ENCODE measurements at places on chromosomes 2 and 18. TPM values are rescaled to one million over a fixed set of nuclear protein-coding genes. Genes with fewer than 3 reads are reported as not detected.

DNA sequence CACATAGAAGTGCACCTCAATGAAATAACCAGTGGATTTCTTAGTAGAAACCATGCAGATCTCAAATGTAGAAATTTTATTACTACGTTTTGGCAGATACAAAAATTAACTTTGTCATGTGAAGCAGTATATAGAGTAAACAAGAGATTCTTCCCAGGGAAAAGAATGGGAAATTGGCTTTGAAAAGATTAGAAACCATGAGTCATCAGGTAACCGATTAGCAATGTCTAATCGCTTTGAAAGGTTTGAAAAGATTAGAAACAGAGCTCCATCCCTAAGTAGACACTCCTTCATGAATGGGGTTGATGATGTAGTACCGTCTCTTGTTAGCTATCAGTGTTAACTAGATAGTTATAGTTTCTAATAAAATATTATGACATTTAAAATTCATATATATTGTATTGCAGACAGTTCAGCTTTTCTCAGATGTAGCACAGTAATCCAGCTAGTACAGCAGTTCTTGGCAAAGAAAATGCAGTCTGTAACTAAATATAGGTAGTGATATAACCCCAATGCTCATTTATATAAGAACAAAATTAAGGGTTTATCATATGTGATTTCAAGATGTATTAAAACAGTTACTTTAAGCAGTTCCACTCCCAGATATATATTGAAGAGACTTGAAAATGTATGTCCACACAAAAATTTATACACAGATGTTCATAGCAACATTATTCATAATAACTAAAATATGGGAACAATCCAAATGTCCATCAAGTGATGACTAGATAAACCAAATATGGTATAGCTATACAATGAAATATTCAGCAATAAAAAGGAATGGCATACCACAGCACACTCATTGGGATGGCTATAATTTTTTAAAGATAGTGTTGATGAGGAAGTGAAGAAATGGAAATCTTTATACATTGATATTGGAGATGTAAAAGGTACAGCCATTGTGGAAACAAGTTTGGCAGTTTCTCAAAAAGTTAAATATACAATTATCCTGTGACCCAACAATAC is 113.9 kb downstream of the PTPN4 start:
- no peak for DNase-seq

DNA sequence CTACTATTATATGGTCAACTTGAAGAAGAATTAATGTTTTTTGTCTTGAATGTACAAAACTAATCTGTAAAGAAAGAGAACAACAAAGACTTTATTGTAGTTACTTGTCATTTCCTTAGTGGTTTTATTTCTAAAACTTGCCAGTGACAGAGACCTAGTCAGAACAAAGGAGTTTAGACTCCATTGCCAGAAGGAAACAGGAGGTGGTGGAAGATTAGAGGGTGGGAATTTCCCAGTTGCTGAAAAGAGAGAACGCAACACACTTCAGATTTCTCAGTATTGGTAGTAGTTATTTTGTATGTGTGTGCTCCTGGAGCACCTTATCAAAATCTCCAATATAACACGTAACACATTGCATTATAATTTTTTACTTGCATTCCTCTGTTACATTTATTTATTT is 81.4 kb downstream of the CDCA7 start:
- no peak for DNase-seq

DNA sequence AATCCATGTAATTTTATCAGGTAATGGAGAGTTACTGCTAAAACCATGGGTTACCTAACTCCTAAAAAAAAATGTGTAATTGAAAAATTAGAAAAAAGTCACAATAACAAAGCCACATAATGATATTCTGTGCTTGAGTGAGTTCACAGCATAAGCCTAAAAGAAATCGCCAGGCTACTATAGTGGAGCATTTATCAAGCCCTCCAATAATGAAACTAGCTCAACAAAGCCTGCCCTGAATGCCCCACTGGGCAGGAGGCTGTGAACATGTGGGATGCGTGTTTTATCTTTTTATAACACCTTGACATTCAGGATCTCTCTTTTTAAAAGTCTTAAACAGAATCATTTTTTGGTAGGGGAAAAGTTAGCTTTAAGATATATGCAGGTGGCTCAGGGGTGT is 86.3 kb downstream of the KCTD18 start:
- no peak for DNase-seq

GRCh38 chr2:157336137-157337010 is 10.8 kb upstream of the ERMN start:
- peak; percentile 38 for DNase-seq

DNA sequence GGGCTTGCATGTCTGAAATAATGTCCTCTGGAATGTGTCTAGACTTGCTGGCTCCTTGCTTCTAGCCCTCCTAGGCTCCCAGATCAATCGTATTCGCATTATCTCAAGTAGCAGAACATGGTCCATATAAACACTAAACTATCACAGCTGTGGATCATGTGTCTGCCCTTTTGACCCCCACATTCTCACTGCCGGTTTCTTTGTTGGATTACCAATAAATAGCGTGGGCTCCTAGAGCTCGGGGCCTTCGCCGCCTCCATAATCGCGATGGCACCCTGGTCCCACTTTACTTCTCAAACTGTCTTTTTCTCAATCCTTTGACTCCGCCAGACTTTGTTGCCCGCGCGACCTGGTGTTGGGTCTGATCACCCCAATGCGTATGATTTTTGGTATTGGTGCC is 6.3 kb upstream of the SCYGR8 start:
- no peak for DNase-seq

- DNase-seq = no peak
Measured at GRCh38 chr2:225169396-225169795, 127.1 kb upstream of the DOCK10 start.

DNA sequence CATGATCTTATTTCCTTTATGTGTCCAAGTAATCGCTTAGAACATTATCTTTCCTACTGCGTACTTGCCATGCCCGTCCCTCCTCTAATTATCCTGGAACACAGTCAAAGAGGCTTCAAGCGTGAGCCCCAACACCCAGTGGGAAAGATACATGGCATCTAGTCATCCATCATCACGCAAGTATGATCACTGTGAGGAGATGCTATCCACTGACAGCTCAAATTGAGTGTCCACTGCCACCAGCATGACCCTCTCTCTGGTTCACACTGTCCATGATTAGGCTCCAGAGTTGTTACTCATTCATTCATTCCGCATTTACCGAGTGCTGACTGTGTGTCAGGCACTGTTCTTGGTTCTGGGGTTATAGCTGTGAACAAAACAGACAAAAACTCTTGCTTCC is 124.6 kb downstream of the COPS8 start:
- DNase-seq = no peak

DNA sequence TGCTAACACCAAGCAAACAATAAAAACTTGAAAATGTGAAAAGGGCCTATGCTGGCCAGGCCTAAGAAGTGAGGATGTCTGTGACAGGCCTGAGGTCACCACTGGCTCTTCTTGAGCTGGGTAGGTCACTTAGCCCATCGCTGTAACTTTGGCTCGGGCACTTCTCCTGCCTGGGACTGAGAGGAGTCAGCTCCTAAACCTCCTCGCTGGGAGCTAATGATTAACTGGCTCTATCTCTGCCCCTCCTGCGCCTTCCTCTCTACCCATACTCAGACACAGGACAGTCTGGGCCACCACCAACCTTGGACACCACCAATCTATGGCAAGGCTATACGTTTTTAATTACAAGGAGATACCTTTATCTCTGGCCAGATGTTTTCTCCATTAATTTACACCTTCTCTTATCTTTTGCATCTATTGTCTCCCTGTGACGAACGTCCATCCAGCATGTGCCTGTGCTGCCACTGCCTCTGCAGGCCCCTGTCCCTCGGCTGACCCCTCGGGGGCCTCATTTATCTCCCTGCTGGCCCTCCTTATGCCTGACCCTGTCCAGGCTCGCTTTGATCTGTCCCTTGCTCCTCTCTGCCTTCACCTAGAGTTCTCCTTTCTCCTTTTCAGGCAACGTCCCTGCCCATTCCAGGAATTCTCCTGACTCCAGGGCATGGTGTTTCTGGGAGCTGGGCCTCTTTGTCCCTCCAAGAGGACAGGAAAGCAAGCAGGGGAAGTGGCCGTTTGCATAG is 149.1 kb upstream of the GATA6 start:
- no peak for DNase-seq

DNA sequence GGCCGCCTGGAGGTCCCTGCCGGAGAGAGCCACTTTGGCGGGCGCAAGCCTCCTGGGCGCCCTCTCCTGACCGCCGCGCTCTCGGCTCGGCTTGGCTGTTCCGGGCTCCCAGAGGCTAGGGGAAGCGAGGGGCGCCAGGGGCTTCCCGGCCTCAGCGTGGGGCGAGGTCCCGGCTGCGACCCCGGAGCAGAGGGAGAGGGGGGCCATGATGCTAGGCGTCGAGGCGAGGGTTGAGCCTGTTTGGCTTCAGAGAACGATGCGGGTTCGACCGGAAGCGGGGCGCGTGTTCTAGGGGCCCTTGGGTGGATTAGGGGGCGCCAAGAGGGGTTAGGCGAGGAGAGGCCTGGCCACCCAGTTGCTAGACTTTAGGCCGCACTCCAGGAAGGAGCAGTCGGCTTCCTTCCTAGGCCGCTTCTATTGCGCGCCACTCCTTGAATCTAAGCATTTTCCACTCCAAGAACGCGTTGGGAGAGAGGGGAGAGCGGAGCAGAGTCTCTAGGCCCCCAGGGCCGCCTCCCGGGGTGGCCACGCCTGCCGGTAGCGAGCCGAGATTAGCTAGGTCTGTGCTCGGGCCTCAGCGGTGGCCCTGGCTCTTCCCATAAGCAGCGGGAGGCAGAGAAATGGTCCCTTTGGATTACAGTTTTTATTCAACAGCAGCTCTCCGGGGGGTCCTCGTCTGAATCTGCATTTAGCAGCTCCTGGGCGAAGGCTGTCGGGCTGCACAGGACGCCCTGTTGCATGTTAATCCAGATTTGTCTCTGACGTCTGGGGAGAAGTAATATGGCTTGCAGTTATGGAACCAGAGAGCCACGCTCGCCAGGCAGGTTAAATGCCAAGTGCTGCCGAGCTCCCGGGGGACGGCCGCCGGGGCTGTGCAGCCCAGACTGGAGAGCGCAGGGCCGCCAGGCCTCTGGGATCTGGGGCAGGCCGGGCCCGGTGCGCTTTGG is 11.3 kb downstream of the MEIS1 start:
- no peak for DNase-seq

GRCh38 chr2:241798081-241798630 is 10.8 kb upstream of the NEU4 start:
- no peak for DNase-seq

LBH gene
- 386 TPM for total RNA-seq

AQP12A gene
- total RNA-seq = not detected

DNAJC27 gene
- 15.2 TPM for total RNA-seq

MPPE1 gene
- total RNA-seq = 68.5 TPM

MAP3K19 gene
- total RNA-seq = not detected

HOXD10 gene
- total RNA-seq = not detected

ANKRD29 gene
- total RNA-seq = not detected

MPHOSPH10 gene
- 49.6 TPM for total RNA-seq

GKN1 gene
- total RNA-seq = not detected

CHST9 gene
- total RNA-seq = not detected

Data from T-cell (primary cell).